Osteocyte (in vitro differentiated cells): ENCODE measurements at places on chromosomes 1 and 21.

DNA sequence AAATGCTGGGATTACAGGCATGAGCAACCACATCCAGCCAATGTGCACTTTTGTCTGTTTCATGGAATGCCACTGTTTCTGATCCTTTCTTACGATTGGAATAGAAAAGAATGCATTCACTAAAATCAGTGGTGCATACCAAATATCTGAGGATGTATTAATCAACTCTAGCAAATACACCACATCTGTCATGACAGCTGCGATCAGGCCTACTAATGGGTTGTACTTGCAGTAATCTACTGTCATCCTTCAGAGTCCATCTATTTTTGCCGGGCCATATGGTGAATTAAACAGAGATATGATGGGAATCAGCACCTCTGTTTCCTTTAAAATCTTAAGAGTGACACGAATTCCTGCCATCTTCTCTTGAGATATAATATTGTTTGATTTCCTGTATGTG is 8.5 kb upstream of the USP1 start:
- H3K27ac ChIP-seq: no peak overlapping the region
- no peaks in the 10 kb centered on the region for H3K36me3 ChIP-seq
- H3K4me1 ChIP-seq: no peaks in the 10 kb centered on the region
- H3K27me3 ChIP-seq: peaks cover 8% of the 10 kb centered on the region
- no peak overlapping the region for H3K4me3 ChIP-seq

DNA sequence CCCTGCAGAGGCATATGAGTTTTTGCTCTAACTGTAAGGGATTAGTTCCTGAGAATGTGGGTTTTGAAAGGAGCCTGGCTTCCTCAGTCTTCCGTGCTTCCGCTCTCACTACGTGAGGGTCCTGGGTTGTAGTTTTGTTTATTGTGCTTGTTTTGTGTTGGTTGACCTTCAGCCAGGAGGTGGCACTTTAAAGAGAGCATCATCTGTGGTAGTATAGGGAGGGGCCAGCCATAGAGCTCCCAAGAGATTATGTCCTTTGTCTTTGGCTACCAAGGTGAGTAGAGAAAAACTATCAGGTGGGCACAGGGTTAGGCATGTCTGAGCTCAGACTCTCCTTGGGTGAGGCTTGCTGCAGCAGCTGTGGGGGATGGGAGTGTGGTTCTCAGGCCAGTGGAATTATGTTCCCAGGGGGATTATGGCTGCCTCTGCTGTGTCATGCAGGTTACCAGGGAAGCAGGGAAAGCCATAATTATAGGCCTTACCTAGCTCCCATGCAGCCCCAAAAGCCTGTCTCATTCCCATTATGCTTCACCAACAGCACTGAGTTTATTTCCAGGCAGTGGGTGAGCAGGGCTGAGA is 23.5 kb downstream of the CYP4B1 start:
- no peak overlapping the region for H3K4me3 ChIP-seq
- no peak for DNase-seq
- H3K4me1 ChIP-seq: no peaks in the 10 kb centered on the region
- H3K27ac ChIP-seq: no peak overlapping the region

DNA sequence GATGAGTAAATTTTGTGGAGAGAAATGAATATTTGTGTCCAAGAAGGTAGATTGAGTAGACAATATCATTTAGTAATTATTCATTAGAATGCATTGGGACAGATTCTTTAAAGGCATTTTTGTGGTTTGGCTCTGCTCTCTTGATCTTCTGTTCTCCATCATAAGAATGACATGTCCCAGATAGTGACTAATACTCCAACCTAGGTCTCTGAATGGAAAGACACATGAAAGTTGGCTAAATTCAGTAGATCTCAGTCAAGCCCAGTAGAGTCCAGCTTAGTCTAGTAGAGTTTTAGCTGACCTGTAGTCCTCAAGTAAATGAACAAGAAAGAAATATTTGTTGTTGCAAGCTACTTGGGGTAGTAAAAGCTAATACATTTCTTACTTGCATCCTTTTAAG is 61.8 kb upstream of the DNAH14 start:
- no peak overlapping the region for H3K27ac ChIP-seq
- no peak for DNase-seq
- H3K4me3 ChIP-seq: no peak overlapping the region
- H3K36me3 ChIP-seq: no peaks in the 10 kb centered on the region
- H3K4me1 ChIP-seq: no peaks in the 10 kb centered on the region

DNA sequence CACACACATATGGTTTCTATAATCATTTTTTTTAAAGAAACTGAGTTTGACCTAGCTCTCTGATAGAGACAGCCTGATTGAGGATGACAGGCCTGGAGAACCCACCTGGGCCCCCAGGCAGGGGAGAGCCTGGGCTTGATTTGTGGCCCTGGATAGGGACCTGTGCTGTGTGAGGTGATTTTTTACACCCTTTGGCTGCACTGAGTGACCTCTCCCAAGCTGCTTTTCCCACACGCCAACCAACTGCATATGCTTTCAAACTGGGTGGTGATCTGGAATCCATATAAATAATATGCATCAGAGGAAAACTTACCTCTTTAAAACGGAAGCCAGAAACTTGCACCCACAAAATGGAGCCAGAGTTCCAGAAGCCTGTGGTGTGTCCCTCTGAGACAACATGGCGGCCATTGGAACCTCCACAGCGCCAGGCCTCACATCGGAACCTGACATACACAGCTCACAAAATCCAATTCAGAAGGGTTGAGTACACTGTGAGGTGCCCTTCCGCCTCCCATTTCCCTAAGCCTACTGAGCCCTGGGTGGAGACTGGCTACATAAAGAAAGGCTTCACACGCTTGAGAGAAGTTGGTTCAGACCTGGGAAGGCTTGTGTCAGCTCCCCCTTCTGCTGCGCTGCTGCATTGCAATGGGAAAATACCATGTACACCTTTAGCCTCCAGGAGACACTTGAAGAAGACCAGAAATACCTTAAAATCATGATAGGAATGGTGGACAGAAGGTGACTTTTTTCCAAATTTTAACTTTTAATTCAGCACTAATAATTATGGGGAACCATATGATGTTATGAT is 160.7 kb downstream of the HHIPL2 start:
- no peak for DNase-seq
- H3K27me3 ChIP-seq: peaks cover 2% of the 10 kb centered on the region
- H3K4me1 ChIP-seq: no peaks in the 10 kb centered on the region
- no peak overlapping the region for H3K27ac ChIP-seq

- H3K27me3 ChIP-seq: peaks cover 3% of the 10 kb centered on the region
- no peak overlapping the region for H3K4me3 ChIP-seq
- DNase-seq: no peak
- H3K36me3 ChIP-seq: no peaks in the 10 kb centered on the region
- no peaks in the 10 kb centered on the region for H3K4me1 ChIP-seq
- no peak overlapping the region for H3K27ac ChIP-seq
Observed at GRCh38 chr1:70778934-70779333, 268.7 kb downstream of the PTGER3 start.

DNA sequence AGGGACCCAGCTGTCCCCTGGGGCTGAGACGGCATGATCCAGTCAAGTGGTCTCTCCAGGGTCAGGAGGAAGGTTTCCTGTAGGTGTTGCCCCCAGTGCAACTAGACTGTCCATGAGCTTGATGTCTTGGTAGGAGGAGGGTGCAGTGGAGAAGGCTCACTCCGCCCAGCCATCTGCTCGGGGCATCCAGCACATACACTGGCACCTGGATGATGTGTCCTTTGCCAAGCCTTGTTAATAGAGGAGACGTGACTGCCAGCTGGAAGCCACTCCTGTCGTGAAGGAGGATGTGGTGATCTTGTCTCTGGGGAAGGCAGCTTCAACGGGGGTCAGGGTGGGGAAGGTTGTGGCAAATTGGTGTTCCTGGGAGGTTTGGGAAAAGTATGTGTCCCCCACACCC is 6.2 kb downstream of the DISP3 start:
- no peak overlapping the region for H3K4me3 ChIP-seq
- DNase-seq: no peak
- H3K27ac ChIP-seq: no peak overlapping the region
- peaks cover 17% of the 10 kb centered on the region for H3K27me3 ChIP-seq
- no peaks in the 10 kb centered on the region for H3K36me3 ChIP-seq
- peaks cover under 1% of the 10 kb centered on the region for H3K4me1 ChIP-seq

DNA sequence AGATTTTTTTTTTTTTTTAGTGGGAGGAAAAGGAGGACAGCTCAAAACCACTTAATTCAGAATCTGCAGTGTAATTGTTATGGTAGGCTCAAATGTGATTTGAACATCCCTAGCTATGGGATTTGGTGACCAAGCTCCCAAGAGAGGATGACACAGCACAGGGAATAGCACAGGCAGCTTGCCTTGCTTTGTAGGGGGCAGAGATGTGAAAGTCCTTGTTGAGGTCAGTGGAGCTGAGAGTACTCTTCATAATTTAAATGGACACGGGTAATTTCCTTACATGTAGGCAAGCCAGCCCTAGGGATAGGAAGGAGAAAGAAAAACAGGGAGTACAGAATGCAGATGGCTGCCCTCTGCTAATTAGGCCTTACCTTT is 3.2 kb upstream of the UCK2 start:
- no peak for DNase-seq
- no peak overlapping the region for H3K27ac ChIP-seq
- H3K27me3 ChIP-seq: no peaks in the 10 kb centered on the region
